Epithelial cell of umbilical artery (primary cell): ENCODE measurements at places on chromosomes 7 and 10. TPM values are rescaled to one million over a fixed set of nuclear protein-coding genes. Genes with fewer than 3 reads are reported as not detected.

The IFIT1B gene
- total RNA-seq: not detected in 2 replicates

The CALCR gene
- not detected in 2 replicates for total RNA-seq

The RSPH10B2 gene
- total RNA-seq: 0.15 TPM in 1 of 2 replicates, not detected in the other

The SLC29A3 gene
- 0.46 and 1.3 TPM in 2 replicates for total RNA-seq

The ZNF786 gene
- total RNA-seq: 7.8 and 8.1 TPM in 2 replicates

The OR2F2 gene
- total RNA-seq: not detected in 2 replicates

The PDK4 gene
- total RNA-seq: 2.9 and 7.9 TPM in 2 replicates

The TLX1 gene
- total RNA-seq: 0.15 TPM in 1 of 2 replicates, not detected in the other

The ADAMTS14 gene
- under 0.01 TPM in 1 of 2 replicates, not detected in the other for total RNA-seq

The PTN gene
- total RNA-seq: 0.32 and 0.91 TPM in 2 replicates

The NUDT13 gene
- 0.97 and 1.1 TPM in 2 replicates for total RNA-seq

The BTBD16 gene
- not detected in 2 replicates for total RNA-seq

The TMEM176A gene
- total RNA-seq: not detected in 2 replicates

The CLDN12 gene
- 7.1 and 8.5 TPM in 2 replicates for total RNA-seq

The GARIN1A gene
- total RNA-seq: 0.32 and 0.46 TPM in 2 replicates

The CTNNA3 gene
- total RNA-seq: not detected in 2 replicates

The AQP1 gene
- total RNA-seq: 3.6 and 9.3 TPM in 2 replicates

The SRRM3 gene
- total RNA-seq: 0.91 and 1.3 TPM in 2 replicates

The SKIDA1 gene
- total RNA-seq: 0.32 and 0.46 TPM in 2 replicates

The TMEM140 gene
- total RNA-seq: 4.2 and 22.3 TPM in 2 replicates

The CDHR1 gene
- total RNA-seq: under 0.01 TPM in 2 replicates

The ALKBH4 gene
- 12.0 and 13.0 TPM in 2 replicates for total RNA-seq

The CHST15 gene
- 15.5 and 18.8 TPM in 2 replicates for total RNA-seq

The GHRHR gene
- total RNA-seq: not detected in 2 replicates

The POM121C gene
- 4.5 and 11.9 TPM in 2 replicates for total RNA-seq

The HMX3 gene
- total RNA-seq: not detected in 2 replicates

The CALHM3 gene
- total RNA-seq: not detected in 2 replicates

The SCIN gene
- total RNA-seq: 0.15 and 0.32 TPM in 2 replicates

The PROSER2 gene
- 5.3 and 6.5 TPM in 2 replicates for total RNA-seq

The BICC1 gene
- total RNA-seq: 1.1 and 1.3 TPM in 2 replicates

The TFEC gene
- total RNA-seq: 1.7 and 1.9 TPM in 2 replicates

The SLC26A3 gene
- total RNA-seq: not detected in 2 replicates

The MACC1 gene
- total RNA-seq: not detected in 2 replicates

The AGAP9 gene
- 0.91 and 1.6 TPM in 2 replicates for total RNA-seq

The ASAH2 gene
- total RNA-seq: 0.15 and 0.32 TPM in 2 replicates

The H2BK1 gene
- total RNA-seq: not detected in 2 replicates

The OPN1SW gene
- total RNA-seq: not detected in 2 replicates

The LHPP gene
- 3.2 and 7.0 TPM in 2 replicates for total RNA-seq
